ENCODE measurements at places on chromosomes 4 and X.

DNA sequence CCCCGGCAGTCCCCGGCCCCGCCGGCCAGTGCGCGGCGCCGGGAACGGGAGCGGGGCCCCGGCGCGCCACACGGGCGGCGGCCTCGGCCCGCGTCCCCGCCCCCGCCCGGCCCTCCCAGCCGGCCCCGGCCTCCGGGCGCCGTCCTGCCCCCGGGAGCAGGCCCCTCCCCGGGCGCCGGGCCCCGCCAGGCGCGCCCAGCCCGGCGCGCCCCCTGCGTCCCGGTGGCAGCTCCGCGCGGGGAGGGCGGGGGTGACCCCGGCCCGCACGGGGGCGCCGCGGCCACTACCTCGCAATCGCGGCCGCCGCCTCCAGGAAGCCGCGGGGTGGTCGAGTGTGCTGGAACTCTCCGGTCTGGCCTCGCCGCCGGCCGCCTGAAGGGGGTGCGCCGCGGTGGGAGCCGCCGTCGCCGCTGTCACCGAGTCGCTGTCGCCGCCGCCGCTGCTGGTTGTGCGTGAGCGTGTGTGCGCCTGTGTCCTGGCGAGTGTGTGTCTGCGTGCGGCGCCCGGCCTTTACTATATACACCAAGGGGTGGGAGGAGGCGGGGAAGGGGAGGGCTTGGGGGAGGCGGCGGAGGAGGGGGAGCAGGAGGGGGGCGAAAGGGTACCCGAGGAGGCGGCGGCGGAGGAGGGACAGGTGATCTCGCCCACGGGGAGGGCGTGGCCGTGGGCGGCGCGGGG is at the start of gene RAI2:
Gene RAI2 (minus strand): TSS at position 488 of the 678 bp plus-strand sequence. CDS start 59,288 bp downstream, outside the sequence.
- no peak for DNase-seq

- DNase-seq, result no peak
Observed at GRCh38 chr4:101158134-101158482, 189.2 kb downstream of the PPP3CA start.

- no peak for DNase-seq
Observed at GRCh38 chrX:11787564-11787963, 29.5 kb downstream of the MSL3 start.

- no peak for DNase-seq
Observed at GRCh38 chr4:90580326-90580725, 453.1 kb downstream of the CCSER1 start.

DNA sequence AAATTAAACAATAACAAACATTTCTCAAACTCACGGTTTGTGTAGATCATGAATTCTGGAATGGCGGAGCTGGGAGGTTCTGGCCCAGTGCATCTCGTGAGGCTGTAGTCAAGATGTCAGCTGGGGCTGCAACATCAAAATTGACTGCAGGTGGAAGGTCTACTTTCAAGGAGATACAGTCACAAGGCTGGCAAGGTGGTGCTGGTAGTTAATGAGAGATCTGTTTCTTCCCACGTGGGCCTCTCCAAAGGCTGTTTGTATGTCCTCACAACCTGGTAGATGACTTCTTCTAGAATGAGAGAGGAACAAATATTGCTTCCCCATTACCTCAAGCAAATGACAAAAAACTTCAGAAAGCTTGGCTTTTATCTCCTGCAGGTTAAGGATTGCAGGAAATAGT is 8.0 kb upstream of the PRDX4 start:
- DNase-seq, result no peak

DNA sequence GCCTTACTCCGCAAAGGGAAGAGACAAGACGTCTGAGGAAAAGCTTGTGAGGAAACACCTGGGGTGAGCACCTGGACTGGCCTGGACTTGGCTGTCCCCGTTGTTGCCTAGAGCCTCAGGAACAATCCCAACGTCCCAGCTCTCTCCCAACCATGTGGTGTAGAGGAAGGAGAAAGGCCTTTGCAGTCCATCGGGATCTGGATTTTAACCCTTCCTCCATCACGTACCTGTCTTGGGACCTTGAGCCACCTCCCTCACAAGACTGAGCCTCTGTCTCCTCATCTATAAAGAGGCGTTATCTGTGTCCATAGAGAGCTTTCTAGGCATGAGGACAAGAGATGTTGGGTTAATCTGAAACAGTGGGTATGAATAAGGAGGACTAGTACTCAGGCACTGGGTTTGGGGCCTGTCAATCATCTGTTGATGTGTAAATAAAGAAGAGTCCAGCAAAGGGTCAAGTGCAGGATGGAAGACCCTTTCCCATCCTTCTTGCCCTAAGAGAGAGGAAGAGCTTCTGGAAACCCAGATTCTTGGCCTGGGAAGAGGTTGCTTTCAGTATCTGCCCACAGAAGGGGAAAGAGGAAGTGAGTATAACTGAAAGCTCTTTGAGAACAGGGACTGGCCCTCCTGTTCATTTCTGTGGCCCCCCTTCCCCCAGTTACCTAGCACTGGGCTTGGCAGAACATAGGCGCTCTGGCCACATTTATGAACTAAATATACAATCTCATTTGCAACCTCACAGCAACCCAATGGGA is 137.1 kb downstream of the PJA1 start:
- DNase-seq, result no peak
